ENCODE measurements at places on chromosomes 16 and 17. TPM values are rescaled to one million over a fixed set of nuclear protein-coding genes. Genes with fewer than 3 reads are reported as not detected.

GRCh38 chr17:40471846-40472732 lies 28.8 kb downstream of the IGFBP4 start:
- H3K4me3 ChIP-seq, result no peak overlapping the region
- no peak overlapping the region for H3K27ac ChIP-seq
- H3K36me3 ChIP-seq, result no peaks in the 10 kb centered on the region
- peaks cover 5% of the 10 kb centered on the region for H3K4me1 ChIP-seq
- no peak for DNase-seq

ZFHX3 gene
- total RNA-seq, result 6.3 TPM

GRCh38 chr17:41803049-41804020 lies 8.4 kb downstream of the P3H4 start:
- H3K4me1 ChIP-seq, result peaks cover 37% of the 10 kb centered on the region
- no peak for DNase-seq
- no peaks in the 10 kb centered on the region for H3K27me3 ChIP-seq
- no peak overlapping the region for H3K4me3 ChIP-seq

IL21R gene
- total RNA-seq, result 1.2 TPM

SLC5A10 gene
- total RNA-seq, result not detected

DNA sequence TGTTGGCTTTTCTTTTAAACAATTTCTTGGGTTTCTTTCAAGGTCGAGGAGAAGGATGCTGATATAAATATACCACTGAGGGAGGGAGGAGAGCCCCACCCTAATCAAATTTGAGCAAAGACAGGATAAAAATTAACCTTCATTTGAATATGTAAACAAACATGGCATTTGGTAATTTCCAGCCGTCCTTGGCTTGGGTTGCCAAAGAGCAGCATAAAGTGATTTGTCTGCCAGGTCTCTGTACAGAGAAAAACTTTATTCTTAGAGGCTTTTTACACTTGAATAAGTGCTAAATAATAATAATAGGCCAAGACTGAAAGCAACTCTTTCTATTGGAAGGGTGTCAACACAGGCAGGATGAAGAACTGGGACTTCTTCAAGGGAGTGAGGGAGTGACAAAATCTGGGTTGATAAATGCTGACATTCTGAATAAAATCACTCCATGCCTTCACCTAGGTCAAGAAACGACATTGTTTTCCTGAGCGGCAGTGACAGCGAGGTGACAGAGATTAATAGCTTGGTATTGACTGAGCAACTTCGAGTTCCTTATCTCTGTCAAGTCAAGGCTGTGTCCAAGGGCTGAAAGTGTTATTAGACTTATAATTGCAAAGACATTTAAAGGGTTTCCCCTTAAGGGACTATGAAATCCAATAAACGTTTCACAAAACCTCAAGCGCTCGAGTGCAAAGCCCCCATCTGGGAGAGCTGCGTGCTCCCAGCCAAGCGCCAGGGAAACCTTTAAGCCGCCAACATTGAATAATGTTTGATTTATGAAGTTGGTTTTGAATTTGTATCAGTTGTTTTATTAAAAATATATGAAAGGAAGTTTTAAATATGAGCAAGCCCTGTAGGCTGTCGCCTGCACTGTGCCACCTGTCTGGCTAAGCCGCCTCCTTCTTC lies 269.5 kb upstream of the N4BP1 start:
- no peak for DNase-seq
- peaks cover 43% of the 10 kb centered on the region for H3K27me3 ChIP-seq
- no peaks in the 10 kb centered on the region for H3K4me1 ChIP-seq
- H3K36me3 ChIP-seq, result no peaks in the 10 kb centered on the region

DNA sequence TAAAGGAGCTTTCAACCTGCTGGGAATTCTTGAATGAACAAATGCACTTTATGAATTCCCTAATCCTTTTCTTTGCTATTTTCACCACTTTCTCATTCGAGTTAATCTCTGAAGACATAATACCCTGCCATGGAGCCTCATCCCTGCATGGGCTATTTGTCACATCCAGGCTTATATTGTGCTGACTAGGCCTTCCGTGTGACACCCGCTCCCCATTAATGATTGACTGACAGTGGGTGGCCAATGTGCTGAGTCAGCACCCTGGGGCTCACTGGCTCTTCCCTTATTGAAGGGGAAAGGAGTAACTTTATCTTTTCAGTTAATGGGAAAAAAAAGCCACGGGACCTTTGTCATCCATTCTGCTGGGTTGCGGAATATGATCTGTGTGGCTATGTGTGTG lies 1024.8 kb upstream of the EEF2KMT start:
- DNase-seq, result no peak
- H3K4me1 ChIP-seq, result no peaks in the 10 kb centered on the region
- H3K36me3 ChIP-seq, result no peaks in the 10 kb centered on the region
- H3K4me3 ChIP-seq, result no peak overlapping the region
- no peak overlapping the region for H3K27ac ChIP-seq
- H3K27me3 ChIP-seq, result no peaks in the 10 kb centered on the region

HOXB13 gene
- 7.8 TPM for total RNA-seq

HAP1 gene
- total RNA-seq, result 3.4 TPM

PHB1 gene
- total RNA-seq, result 534 TPM

KRT9 gene
- total RNA-seq, result 0.15 TPM

EFCAB5 gene
- 0.17 TPM for total RNA-seq

BBS2 gene
- 26.7 TPM for total RNA-seq

IRF8 gene
- total RNA-seq, result 0.61 TPM

DNA sequence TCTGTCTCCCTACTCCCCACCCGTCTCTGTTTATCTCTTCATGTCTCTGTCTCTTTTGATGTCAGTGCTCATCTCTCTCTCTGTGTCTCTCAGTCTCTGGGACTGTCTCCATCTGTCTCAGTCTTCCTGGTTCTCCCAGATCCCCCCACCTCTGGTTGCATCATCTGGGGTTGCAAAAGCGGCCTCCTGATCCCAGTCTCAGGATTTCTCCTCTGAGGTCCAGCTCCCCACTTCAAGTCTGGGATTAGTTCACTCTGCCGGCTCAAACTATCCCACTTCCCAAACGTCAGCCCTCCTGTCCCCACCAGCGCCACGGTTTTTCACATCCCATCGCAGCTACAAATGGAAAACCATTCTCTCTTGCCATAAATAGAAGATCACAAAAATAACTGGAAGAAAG lies 9.0 kb downstream of the TEKT5 start:
- no peak overlapping the region for H3K27ac ChIP-seq
- no peak for DNase-seq
- no peaks in the 10 kb centered on the region for H3K27me3 ChIP-seq
- H3K4me3 ChIP-seq, result no peak overlapping the region
- no peaks in the 10 kb centered on the region for H3K36me3 ChIP-seq
- H3K4me1 ChIP-seq, result no peaks in the 10 kb centered on the region

GRCh38 chr16:57345666-57346204 lies 12.8 kb upstream of the CCL22 start:
- H3K4me3 ChIP-seq, result no peak overlapping the region
- peaks cover 11% of the 10 kb centered on the region for H3K27me3 ChIP-seq
- H3K36me3 ChIP-seq, result no peaks in the 10 kb centered on the region
- no peaks in the 10 kb centered on the region for H3K4me1 ChIP-seq
- no peak overlapping the region for H3K27ac ChIP-seq
- no peak for DNase-seq

GRCh38 chr17:72447251-72447640 lies 326.4 kb downstream of the SOX9 start:
- H3K27me3 ChIP-seq, result no peaks in the 10 kb centered on the region
- no peaks in the 10 kb centered on the region for H3K36me3 ChIP-seq
- peaks cover 13% of the 10 kb centered on the region for H3K4me1 ChIP-seq
- H3K4me3 ChIP-seq, result no peak overlapping the region
- H3K27ac ChIP-seq, result no peak overlapping the region

DNA sequence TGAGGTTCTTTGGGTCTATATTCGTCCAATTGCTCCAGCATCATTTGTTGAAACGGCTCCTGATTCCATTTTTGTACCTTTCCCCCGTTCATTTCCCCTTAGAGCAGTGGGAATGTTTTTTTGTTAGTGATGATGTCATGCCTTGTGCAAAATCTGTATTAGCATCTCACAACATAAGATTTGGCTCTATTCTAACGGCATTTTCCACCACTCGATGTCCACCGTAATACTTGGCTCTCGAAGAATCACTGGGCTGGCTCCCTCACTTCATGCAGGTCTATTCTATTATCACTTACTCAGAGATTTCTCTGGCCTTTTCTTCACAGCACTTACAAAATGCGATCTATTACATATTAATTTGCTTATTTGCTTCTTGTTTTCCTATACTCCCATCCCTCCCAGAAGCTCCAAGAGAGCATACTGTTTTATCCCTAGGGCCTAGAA lies 571 bp upstream of the NME1 start:
- H3K4me1 ChIP-seq, result peaks cover 22% of the 10 kb centered on the region
- no peaks in the 10 kb centered on the region for H3K27me3 ChIP-seq
- DNase-seq, result no peak
- H3K4me3 ChIP-seq, result peak overlapping the region; percentile 48

SEPTIN1 gene
- 3.4 TPM for total RNA-seq

EVPLL gene
- not detected for total RNA-seq

DNA sequence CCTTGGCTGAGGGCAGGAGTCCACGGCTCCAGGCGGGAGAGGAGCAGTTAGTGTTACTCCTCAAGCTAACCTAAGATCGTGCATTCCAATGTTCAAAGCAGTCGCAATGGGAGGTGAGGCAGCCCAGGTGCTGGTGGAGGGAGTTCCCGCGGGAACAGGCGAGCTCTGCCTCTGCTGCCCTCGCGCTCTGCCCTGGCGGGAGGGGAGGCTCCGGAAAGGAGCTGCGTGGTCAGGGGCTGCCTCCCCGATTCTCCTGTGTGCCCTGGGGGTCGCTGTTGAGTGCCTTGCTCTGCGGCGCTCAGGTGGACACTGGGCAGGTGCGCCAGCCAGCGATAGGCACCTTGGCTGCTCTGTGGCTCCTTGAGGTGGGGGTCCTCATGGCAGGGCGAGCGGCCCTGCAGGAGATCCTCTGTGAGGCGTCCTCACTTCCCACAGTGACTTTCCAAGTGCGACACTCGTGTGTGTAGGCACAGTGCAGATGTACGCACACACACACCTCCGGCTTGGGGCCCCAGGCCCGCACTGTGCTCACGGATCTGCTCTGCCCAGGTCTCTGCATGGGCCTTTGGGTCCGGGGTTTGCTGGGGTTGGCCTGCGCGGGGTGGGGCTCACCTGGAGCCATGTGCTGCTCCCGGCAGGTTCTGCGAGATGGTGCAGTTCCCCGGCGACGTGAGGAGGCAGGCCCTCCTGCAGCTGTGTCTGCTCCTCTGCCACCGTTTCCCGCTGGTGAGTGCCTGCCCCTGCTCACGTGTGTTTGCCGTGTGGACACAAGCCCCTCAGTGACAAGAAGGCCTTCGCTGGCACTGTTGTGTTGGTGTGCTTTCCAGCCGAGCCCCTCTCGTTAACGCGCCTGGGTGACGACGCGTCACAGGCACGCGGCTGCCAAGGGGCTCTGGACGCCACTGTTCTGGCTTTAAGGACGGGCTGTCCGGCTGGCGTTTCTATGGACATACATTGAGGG lies 97.9 kb upstream of the ZNF750 start:
- no peaks in the 10 kb centered on the region for H3K27me3 ChIP-seq
- H3K4me3 ChIP-seq, result no peak overlapping the region
- no peak for DNase-seq

- DNase-seq, result no peak
- peaks cover 28% of the 10 kb centered on the region for H3K4me1 ChIP-seq
- no peak overlapping the region for H3K27ac ChIP-seq
- H3K4me3 ChIP-seq, result no peak overlapping the region
- H3K27me3 ChIP-seq, result no peaks in the 10 kb centered on the region
Measured at GRCh38 chr16:50269769-50270509, 3.6 kb downstream of the ADCY7 start.

SLC38A8 gene
- not detected for total RNA-seq

Measured in HCT116 (cell line).